Stimulated activated CD4-positive, alpha-beta T cell treated with anti-CD3 and anti-CD28 coated beads, Interleukin-2, amount 100 ng/mL, for 24 hours (primary cell): ENCODE measurements at places on chromosomes 2 and 18.

DNA sequence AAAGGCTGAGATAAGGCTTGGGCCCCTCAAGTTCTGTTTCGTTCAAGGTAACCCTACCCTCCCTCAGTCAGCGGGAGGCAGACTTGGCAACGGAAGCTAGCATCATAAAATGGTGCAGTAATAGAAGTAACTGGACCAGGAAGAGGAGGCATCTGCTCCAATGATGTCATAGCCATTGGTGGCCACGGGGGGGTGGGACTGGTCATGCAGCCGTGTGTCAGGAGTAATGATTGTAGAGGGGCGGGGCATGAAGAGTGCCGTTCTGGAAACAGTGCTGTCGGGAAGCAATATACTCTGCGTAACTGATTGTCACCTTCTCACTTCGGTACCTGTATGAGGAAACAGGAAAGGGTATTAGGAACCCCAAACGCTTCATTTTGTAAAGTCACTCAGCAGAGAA is 6.9 kb upstream of the POLR2D start:
- no peak for DNase-seq

DNA sequence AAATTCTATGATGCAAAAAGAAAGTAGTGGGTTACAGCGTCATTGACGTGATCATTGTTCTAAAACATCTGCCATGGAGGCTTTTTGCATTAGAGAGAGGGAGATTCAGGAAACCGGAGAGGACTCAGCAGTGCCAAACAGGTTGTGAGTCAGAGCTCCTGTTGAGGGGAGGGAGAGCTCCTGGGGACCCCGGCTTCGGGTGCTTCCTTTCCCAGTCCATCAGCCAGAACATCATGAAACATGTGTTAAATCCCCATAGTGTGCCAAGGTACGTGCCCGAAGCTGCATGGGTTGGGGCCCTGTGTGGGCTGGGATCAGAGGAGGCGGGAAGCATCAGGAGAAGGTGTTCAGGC is 791 bp upstream of the CYRIA start:
- DNase-seq: no peak

GRCh38 chr2:42046819-42047487 is 868 bp upstream of the PKDCC start:
- no peak for DNase-seq

DNA sequence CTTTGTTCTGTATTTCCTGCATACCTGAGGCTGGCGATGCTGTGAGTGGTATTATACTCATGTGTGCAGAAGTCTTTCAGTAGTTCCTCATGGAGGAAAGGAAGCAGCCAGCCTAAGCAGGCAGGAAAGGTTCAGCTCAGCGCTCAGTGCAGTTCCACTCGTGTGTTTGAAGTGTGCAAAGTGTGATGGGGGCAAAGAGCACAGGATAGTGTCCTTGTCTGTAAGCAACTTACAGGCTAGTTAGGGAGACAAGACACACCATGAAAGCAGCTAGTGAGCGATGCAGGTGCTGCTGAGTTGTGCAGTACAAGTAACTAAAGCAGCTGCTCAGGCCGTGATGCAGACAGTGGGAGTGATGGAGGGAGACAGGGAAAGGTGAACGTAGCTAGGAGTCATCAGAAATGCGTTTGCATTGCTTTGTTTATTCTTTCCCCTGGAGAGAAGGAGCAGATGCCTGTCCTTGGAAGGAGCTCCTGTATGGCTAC is 146.2 kb downstream of the LDLRAD4 start:
- no peak for DNase-seq

GRCh38 chr2:63539416-63540162 is 48.7 kb downstream of the WDPCP start:
- DNase-seq: no peak

DNA sequence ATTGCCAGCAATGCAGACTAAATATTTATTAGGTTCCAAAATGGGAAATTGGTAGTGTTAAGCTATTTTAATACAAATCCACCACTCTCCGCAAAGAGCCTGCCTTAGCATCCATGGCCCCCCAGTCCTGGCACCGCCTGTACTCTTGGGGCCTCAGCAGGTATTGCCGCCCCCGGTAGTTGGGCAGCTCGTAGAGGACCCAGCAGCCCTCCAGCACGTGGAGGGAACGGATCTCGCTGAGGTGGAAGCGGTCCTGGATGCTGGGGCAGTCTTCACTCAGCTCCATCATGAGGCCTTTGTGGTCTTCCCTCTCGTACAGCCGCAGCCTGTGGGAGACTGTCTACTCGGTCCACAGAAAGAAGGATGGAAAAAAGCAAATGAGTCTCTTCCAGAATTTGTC is 1.5 kb downstream of the CRYGC start:
- DNase-seq: no peak

DNA sequence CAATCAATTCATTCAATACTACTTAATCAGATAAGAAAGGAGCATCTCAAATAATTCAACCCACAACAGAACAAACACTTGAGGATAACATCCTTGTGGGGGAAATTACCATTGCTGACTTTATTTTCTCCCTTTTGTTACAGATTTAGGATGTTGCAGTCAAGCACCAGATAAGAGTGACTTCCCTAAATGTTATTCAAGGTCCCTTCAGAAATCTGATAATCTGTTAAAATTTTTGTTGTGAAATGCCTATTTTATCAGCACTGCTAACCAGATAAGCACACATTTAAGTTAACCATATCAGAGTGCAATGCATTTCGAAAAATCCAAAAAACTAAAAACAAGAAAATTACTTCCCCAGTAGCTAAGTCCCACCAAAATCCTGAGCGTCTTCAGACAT is 33.5 kb downstream of the SUMO1 start:
- no peak for DNase-seq

DNA sequence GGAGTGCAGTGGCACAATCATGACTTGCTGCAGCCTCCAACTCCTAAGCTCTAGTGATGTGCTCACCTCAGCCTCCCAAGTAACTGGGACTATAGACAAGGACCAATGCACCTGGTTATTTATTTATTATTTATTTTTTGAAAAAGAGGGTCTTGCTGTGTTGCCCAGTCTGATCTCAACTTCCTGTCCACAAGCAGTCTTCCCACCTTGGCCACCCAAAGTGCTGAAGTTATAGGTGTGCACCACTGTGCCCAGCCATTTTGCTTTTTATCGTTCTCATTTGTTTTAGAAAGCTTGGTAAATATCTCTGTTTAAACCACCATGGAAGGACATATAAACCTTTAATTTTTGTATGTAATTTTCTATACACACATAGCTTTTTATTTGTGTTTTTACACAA is 74.2 kb downstream of the SMCHD1 start:
- no peak for DNase-seq

- DNase-seq: no peak
Measured at GRCh38 chr2:172135446-172135845, 32.7 kb upstream of the DLX2 start.

DNA sequence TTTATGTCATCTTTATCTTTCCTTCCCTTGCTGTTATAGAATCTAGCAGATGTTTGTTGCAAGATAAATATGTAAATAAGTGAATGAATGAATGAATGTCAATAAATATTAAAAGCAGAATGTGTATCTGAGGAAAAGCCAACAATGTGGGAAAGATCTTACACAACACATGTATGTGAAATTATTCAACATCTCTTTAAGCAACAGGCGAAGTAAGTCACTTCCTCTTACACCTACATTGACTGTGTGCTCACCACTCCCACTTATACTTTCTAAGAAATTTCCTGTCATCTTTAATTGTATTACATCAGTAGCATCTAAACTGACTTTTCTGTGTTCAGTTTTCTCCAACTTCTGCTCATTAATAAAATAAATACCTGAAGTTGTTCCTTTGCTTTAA is 43.0 kb downstream of the RAD51AP2 start:
- DNase-seq: no peak

DNA sequence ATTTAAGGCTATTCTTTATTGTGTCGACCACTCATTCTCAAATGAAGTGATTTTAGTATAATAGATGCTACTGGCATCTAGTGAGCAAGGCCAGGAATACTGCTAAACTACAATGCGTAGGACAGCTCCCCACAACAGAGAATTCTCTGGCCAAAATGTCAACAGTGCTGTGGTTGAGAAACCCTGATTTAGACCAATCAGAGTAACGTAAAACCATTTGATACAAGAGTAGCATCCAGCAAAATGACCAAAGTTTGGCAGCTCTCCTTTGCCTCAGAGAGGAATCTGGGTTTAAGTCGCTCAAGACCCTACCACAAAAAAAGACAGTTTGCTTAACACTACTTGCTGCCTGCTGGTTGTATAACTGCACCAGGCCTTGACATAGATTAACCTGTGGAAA is 37.0 kb upstream of the TTN start:
- no peak for DNase-seq

- DNase-seq: no peak
Measured at GRCh38 chr2:174846941-174847938, 83.0 kb upstream of the CHRNA1 start.
